ENCODE measurements at places on chromosomes 4 and X.

GRCh38 chr4:123934096-123934495 lies 537.5 kb downstream of the SPRY1 start:
- DNase-seq = no peak

DNA sequence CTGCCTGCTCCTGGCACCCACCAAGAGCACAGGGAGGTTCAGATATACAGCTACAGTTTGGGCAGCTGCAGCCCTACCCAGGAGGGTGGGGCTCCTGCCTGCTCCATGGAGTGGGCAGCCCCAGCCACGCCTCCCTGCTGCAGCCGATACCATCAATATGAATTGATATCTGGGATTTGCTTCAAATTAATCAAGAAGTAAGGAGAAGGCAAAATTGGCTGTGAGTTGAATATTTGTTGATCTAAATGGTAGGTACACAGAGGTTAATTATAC lies 31.2 kb upstream of the ZNF280C start:
- no peak for DNase-seq

DNA sequence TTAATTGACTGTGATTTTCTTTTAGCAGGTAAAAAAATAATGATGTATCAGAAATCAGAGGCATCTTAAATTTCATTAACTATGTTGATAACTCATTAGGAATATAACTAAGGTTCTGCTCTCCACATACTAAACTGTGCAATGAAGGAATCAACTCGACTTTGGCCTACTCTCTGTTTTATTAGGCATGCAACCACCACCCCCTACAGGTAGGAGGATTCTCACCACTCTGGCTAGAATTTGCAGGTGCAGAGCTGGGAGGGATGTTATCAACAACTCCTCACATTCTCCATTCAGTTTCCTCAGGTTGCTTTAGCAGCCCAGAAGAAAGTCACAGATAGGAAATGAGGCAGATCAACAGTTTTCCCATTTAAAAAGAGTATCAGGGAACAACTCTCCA lies 160.1 kb downstream of the COX18 start:
- no peak for DNase-seq

DNA sequence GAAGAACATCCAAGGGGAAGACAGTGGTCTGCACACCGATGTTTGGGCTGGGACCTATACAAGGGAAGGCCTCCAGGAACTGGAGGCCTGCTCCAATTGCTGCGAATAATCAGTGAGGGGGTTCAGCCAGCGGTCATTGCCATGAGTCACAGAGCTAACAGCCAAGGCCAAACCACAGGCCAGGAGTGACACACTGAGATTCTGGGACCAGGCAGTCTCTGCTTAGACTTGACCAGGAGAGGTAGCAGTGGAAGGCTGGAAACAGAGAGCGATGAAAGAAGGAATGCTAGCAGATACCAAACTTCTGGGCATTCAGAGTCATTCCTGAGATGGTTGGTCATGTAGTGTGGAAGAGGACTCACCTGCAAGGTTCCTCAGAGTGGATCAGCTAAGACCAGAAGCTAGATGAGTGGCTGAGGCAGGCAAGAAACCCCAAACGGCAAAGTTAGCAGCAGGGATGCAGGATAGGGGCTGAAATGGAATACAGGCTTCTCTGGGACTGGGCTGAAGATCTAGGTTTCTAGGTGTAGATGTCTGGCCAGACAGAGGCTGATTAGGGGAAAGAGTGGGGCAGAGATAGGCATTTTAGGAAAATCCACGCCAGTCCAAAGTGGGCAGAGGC lies 54.7 kb downstream of the CNGA2 start:
- DNase-seq = peak; percentile 90

GRCh38 chr4:117428536-117428935 lies 343.2 kb upstream of the TRAM1L1 start:
- DNase-seq = no peak

DNA sequence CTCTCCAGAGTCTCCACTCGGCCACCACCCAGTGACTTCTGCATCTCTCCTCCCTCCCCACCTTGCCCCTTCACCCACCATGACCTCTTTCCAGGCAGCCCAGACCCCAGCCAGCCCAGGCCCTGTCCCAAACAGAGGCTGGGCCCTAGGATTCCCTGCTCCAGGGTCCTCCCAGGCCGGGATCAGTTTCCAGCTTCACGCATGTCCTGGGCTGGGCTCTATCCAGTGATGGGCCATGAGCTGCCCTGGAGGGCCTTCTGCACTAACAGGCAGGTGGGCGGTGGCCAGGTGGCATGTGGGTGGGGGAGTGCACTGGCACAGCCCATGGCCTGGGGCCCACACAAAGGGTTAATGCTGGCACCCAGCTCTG lies 20.4 kb upstream of the ADD1 start:
- peak; percentile 78 for DNase-seq

DNA sequence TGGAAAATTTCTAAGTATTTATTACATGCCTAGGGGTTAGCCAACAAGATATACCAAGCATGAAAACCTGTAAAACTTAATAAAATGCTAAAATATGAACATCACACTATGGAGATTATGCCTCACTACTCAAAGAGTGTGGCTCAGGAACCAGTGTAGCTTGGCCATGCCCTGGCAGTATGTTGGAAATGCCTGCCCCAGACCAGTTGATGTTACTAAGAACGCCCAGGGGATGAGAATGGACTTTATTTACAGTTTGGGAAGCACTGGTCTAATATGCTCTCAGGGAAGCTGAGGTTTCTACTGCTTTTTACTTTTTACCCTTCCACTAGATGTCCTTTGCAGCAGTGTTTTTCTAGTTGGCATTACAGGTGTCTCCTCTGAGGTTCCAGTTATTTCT lies 23.7 kb upstream of the TXLNG start:
- no peak for DNase-seq

- DNase-seq = no peak
Measured at GRCh38 chr4:129145222-129145730, 49.3 kb downstream of the C4orf33 start.

DNA sequence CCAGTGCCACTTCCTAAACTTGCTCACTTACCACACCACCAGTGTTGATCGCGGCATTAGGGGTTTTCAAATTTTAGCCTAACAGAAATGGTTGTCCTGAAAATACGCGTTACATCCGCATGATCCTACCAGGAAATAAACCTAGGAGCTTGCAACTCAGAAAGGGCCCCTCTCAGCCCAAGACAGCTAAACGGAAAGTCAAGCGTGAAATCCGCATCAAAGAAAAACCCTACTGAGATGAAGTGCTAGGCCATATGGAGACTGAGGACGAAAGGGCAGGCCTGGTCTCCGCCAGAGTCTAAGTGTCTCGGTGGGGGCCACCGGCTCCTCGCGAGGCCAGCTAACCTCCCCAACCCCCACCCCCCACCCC lies 626 bp downstream of the YTHDC1 start:
- DNase-seq = no peak

DNA sequence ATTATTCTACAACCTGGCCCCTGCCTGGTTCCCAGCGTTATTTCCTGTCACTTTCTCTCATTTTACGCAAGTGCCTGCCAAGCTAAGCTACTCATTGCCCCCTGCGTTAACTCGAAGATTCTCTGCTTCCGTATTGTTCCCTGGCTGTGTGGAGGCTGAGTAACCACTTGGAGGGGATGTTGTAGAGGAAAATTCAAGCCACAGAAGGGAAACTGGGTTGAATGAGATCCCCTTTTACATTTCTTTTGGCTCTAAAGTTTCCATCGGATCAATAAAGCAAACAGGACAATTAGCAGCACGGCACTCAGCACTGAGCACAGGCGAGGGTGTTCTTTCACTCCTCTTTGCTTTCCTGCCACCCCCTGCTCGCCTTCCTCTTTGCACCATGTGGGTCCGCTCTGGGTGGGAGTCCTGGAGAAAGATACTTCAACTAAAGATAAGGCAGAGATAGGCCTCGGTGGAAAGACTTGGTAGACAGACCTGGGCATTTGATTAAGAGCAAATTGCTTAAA lies 4.2 kb upstream of the TMSB4X start:
- DNase-seq = no peak

DNA sequence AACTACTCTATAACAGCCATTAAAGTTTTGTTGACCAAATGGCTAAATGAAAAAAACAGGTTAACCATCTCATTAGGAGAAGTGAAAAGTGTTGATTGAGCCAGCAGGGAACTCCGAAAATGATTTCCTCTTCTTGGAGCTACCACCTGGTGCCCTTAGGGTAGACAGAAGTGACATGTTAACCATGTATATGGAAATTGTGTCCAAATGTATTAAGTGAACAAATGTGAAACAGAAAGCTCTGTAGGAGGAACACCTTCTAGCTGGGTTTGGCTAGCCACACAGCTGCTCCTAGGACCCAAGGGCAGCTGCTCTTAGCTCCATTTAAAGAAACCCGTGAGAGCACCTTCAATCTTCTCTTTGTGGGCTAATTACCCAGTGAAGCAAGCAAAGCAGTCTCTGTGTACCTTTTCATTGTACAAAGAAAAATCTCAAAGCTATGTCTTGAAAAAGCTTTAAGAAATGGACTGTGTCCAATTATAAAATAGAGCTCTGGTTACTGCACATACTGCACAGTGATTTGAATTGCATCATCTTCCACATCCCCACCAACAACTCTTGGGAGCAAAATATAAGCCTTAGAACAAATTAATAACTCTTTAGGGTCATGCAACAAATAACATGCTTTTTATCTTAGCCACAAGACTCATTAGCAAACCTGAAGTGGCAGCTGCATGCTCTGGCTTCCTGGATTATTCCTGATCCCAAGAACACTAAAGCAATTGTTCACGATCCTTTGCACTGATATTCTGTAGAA lies 59.2 kb upstream of the PARM1 start:
- no peak for DNase-seq

DNA sequence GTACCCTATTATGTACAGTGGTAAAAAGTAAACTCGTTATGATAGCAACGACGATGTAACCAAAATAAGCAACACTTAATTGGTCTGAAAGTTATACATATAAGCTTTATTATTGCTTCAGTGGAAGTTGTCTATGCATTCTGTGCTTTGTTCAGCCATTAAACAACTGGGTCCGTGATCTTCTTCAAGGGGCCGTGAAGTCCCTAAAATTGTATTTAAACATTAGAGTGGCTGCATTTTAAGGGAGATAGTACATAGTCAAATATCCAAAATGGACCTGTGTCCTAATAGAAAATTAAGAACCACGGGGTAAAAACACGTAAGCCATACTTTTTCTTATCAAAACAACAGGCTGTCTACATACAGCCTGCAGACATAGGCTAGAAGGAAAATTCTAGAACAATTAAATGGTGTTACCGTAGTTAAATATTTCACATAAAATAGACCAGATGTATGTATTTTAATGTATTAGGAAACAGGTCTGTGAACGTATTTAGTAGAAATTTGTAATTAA lies 2.1 kb downstream of the GUCY1A1 start:
- DNase-seq = no peak

- no peak for DNase-seq
Measured at GRCh38 chr4:16713696-16714095, 184.7 kb downstream of the LDB2 start.

- DNase-seq = no peak
Measured at GRCh38 chr4:39426728-39427127, 20.0 kb downstream of the KLB start.

DNA sequence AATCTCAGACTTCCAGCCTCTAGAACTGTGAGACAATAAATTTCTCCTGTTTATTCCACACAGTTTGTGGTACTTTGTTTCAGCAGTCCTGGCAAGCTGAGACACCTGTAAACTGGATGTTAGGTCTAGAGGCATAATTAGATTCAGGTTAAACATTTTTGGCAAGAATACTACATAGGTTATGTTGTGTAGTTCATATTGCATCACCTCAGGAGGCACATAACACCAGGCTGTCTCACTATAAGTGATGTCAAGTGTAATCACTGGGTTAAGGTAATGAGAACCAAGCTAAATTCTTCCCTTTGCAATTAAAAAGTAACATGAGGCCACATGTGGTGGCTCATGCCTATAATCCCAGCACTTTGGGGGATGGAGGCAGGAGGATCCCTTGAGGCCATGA lies 214.2 kb downstream of the ZNF674 start:
- no peak for DNase-seq

GRCh38 chr4:107519053-107519452 lies 201.0 kb downstream of the PAPSS1 start:
- DNase-seq = no peak

- no peak for DNase-seq
Measured at GRCh38 chrX:15056044-15056443, 182.8 kb downstream of the MOSPD2 start.

GRCh38 chr4:79455216-79455615 lies 47.2 kb upstream of the GK2 start:
- no peak for DNase-seq

- no peak for DNase-seq
Measured at GRCh38 chr4:134388351-134388750, 186.8 kb upstream of the PABPC4L start.

DNA sequence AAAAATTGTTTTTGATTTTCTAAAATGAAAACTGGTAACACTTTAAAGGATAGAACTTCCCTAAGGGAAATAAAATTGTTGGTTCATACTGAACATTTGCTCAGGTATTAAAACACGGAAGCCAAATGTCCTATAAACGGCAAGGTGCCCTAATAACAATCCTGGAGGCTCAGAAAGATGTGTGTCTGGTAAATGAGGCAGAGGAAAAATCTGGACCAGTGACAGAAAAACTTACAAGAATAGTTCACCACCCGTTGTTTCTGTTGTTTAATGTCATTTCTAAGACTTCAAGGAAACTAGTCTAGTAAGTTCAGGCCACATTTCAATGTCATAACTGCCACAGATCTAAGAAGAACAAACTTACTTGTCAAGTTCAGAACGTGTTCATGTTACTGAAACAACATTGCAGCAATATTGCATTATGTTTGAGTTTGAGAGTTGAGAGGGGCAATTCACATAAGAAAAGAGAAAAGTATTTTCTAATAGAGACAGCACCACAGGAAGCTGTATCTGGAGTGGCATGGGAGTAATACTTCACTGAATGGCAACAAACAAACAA lies 476.6 kb downstream of the GRXCR1 start:
- no peak for DNase-seq

GRCh38 chr4:2803624-2804448 lies 11.0 kb downstream of the SH3BP2 start:
- DNase-seq = peak; percentile 81

- no peak for DNase-seq
Measured at GRCh38 chr4:87853108-87853507, 20.3 kb downstream of the MEPE start.

DNA sequence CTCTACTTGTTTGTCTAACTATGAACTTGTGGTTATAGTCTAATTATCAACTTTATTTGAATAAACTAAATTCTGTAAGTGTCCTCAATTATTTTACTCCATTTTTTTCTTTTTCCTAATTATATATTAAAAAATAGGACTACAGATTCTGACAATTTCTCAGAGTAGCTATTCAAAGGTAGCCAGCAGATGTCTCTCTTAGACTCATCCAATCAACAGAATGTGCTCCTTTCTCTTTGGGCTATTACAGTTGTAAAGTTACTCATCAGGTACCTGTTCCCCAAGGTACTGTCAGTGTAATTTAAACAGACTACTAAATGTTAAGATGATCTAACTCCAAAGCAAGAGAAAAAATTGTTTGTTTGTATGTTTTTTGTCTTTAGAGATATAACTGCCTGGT lies 248.6 kb downstream of the PCDH18 start:
- DNase-seq = no peak
